ENCODE measurements at places on chromosomes 6 and 20.

- no peak for DNase-seq
These were observed 306.6 kb upstream of the FKBP1C start for GRCh38 chr6:62904687-62905086.

DNA sequence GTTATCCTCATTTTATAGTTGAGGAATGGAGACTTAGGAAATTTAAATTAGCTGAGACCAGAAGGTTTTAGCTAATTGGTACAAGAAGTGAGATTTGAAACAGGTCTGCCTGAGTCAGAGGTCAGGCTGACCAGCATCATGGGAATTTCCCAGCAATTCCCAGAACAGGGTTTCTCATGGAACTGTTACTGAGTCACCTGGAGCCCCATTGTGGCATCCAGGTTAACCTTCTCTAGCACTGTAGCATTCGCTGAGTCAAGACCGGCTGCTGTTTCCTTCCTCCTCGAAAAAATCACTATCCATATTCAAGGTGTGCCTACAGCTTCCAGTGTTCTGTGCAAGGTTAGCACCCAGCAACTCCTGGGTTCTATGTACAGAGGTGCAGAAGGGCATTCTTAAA is 238.0 kb upstream of the MAN1A1 start:
- DNase-seq = no peak

DNA sequence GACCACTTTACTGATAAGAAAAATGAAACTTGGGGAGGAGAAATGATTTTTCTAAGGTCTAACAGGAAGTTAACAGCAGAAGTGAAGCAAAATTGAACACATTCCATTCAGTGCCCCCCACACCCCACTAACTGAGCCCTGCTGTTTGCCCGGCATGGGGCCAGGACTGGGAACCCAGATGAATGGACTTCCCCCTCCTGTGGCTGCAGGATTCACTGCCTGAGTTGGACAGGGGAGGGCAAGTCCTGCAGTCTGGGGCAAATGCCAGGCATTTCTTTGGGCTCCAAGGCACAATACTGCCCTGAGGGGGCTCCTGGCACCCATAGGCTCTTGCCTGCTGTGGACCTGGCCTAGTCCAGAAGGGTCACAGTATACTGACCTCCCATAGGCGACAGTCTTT is 28.3 kb downstream of the FYN start:
- DNase-seq = no peak

GRCh38 chr20:52789716-52790115 is 182.4 kb upstream of the TSHZ2 start:
- DNase-seq = no peak

DNA sequence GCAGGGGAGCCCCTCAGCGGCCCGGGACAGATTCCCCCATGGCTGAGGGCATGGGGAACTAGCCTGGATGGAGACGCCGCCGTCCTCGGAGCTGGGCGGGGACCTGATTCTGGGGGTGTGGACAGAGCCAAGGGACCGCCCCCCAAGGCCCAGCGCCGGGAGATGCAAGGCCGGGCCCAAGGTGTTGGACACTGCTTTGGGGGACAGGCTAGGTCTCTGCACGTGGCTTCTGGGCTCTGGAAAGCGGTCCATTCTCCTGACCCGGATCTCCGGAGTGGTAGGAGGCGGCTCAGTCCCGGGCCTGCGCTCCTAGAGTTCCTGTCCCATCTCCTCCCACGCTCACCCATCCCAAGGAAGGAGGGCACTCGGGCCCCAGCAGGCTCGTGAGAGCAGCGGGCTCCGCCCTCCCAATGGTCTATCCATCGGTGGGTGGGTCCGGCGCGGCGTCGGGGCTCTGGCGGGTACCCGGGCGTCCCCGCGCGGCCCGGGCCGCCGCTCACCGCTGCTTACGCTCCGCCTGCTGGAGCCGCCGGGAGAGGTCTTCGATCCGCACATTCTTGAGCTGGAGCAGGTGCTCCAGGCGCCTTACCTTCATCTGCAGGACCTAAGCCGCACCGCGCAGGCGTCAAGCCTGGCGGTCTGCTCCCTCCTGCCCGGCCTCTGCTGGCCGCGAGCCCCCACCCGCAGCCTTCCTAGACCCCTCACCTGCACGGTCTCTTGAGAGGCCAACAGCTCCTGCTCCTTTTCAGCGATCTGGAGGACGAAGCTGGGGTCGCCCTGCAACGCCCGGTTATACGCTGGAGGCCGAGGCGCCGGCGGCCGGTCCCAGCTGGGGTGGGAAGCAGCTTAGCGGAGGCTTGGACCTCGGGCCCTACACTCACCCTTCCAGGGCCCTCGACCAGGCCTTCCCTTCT is 3.3 kb downstream of the SPEF1 start:
- DNase-seq = peak; percentile 28

GRCh38 chr6:89436226-89436625 is 3.3 kb downstream of the ANKRD6 start:
- DNase-seq = no peak

- DNase-seq = no peak
These were observed 143.1 kb upstream of the MOCS1 start for GRCh38 chr6:40077315-40077714.

- no peak for DNase-seq
These were observed 54.0 kb downstream of the PSMG4 start for GRCh38 chr6:3312604-3313231.

- no peak for DNase-seq
These were observed 132.7 kb upstream of the TCF21 start for GRCh38 chr6:133756078-133756695.

- no peak for DNase-seq
These were observed 29.5 kb upstream of the FBXO9 start for GRCh38 chr6:53035549-53036213.

DNA sequence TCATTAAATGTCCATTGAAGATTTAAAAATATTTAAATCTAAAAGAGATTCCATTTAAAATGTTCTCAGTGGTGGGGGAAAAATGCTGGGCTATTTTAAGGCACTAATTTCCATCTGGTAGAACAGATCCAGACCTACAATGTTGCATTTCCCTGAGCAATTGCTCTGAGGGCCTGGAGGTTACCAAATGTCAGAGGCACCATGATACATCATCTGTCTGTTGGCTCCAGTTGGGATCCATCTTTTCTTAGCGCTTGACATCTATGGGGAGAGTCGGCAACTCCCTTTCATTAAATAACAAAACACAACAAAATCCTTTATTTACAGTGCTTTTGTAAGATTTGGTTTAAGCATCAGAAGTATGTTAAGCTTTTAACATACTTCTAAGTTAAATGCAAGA is 224.5 kb downstream of the FOXC1 start:
- DNase-seq = no peak

- DNase-seq = no peak
These were observed 258.9 kb downstream of the KIF16B start for GRCh38 chr20:16314320-16314719.

DNA sequence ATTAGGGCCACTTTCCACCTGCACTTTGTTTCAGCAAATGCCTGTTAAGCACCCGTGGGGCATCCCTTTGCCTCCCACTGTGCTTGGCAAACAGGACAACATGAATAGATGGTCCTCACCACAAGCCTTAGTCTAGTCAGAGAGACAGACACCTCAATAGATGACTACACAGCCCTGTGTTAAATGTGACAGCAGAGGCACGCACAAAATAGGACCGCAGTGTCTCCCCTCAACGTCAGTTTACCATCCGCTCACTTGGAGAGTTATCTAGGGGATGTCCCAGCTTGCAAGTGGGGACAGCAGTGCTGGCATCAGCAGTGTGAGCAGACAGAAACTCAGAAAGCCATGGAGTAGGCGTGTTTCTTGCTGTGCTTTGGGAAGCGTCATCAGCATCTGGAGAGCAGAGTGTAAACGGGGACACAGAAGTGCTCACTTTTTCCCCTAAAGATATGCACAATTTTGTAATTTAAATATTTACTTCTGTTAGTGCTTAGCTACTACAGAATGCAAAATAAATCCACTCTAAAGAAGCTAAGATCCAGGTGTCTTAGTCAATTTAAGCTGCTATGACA is 66.0 kb upstream of the TXNDC5 start:
- DNase-seq = no peak

GRCh38 chr6:159062564-159062945 is 17.8 kb upstream of the TAGAP start:
- peak; percentile 81 for DNase-seq

DNA sequence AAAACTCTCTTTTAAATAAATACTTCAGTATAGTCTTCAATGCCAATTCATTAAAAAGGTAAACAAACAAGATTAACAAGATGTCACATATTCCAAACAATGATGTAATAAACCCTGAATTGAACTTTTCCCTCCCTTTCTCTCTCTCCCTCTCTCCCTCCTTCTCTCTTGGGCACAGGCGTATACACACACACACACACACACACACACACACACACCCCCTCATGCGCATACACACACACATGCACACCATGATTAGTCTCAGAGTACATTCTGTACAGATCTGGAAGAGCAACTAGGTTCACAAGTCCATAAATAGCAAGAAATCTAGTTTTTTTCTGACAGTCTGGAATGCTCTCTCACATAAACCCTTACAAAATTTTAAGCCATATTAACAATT is 128.3 kb downstream of the DST start:
- no peak for DNase-seq

GRCh38 chr6:79239536-79240168 is 5.2 kb upstream of the HMGN3 start:
- DNase-seq = no peak

- DNase-seq = no peak
These were observed 287.1 kb downstream of the BTBD9 start for GRCh38 chr6:38352636-38353035.

GRCh38 chr20:64065062-64065973 is 2.3 kb downstream of the TCEA2 start:
- no peak for DNase-seq

DNA sequence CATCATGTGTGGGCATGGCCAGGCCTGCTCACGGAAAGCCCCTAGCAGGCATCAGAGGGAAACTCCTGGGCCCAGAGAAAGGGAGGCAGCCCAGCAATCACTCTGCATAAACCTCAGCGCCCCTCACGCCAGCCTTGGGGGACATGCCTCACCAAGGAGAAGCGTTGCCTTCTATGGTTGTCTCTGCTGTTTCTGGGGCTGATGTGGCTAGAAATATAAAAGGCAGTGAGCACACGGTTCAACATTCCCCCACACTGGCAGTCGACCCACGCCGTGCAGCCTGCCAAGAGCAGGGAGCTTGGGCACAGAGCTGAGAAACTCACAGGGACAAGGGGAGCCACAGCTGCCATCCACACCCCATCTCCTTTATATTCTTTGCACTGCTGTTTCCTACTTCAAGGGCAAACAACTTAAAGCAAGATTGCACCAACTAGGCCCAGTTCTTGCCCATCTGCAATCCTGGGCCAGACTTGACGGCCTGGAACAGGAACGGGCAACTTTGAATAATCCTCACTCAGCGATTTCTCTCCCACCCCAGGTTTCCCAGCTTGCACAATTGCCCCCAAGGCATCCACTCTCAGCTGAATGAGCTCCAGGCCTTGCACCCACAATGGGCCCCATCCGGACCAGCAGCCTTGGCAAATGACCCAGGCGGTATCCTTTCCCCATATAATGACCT is 35.5 kb upstream of the FOXC1 start:
- DNase-seq = no peak

- DNase-seq = no peak
These were observed 20.2 kb upstream of the C6orf141 start for GRCh38 chr6:49530141-49530776.

- no peak for DNase-seq
These were observed 94.0 kb downstream of the NOL4L start for GRCh38 chr20:32490942-32491763.

DNA sequence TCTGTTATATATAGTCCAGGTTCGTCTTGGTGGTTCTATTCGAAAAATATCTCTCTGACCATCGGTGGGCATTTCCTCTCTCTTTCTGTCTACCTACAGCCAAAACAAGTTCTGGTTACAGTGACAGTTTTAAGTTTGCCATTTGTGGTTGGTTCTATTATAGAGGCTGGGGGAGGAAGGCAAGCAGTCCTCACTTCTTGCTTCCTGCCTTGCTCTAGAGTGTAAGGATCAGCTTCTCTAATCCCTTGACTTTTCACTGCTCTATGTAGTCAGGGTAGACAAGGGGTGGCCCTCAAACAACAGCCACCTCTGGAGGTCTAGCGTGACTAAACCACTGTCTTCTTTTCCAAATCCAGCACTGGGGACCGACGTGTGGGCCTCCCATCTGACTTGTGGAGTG is 16.1 kb downstream of the E2F3 start:
- DNase-seq = no peak

DNA sequence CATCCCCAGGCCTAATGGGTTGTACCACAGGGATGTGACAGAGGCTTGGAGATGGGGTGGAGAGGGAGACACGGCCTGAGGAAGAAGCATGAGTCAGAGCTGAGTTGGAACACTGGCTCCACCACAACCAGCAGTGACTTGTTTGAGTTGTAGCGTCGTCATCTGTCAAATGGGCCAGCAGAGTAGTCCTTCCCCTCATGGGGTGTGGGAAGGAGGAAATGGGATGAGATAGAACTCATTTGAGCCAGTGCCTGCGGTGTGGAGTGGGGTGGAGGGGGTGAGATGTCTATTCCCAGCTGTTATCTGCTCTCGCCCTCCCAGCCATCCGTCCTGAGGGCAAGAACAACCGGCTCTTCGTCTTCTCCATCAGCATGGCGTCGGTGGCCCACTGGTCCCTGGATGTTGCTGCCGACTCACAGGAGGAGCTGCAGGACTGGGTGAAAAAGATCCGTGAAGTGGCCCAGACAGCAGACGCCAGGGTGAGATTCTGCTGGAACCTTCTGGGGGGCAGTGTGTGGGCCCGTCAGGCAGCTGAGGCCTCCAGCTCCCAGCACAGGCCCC is 32.5 kb downstream of the PLCG1 start:
- no peak for DNase-seq

GRCh38 chr6:5832668-5833067 is 174.1 kb downstream of the NRN1 start:
- no peak for DNase-seq

Measured in CD4-positive, alpha-beta memory T cell (primary cell).